ENCODE measurements at places on chromosomes 16 and 17.

- DNase-seq = no peak
Observed at GRCh38 chr17:72671016-72671415, 421.5 kb downstream of the SLC39A11 start.

GRCh38 chr17:45146592-45146889 lies 1.7 kb upstream of the HEXIM1 start:
- DNase-seq = no peak

DNA sequence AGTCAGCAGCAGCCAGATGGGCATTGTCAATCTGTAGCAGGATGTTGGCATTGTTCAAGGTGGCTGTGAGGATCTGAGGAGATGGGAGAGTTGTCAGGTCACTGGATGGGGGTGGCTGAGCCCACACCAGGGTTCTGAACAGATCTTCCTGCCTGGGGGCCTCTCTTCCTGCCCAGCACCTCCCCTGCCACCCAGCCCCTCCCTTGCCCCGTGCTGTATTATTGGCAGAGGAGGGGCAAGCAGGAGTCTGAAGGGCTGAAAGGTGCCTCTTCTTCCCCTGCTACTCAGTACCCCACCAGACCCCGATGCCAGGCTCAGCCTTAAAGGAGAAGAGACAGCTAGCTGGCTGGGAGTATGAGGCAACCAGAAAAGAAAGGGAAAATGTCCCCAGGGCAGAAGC lies 93.0 kb downstream of the GOSR1 start:
- no peak for DNase-seq

DNA sequence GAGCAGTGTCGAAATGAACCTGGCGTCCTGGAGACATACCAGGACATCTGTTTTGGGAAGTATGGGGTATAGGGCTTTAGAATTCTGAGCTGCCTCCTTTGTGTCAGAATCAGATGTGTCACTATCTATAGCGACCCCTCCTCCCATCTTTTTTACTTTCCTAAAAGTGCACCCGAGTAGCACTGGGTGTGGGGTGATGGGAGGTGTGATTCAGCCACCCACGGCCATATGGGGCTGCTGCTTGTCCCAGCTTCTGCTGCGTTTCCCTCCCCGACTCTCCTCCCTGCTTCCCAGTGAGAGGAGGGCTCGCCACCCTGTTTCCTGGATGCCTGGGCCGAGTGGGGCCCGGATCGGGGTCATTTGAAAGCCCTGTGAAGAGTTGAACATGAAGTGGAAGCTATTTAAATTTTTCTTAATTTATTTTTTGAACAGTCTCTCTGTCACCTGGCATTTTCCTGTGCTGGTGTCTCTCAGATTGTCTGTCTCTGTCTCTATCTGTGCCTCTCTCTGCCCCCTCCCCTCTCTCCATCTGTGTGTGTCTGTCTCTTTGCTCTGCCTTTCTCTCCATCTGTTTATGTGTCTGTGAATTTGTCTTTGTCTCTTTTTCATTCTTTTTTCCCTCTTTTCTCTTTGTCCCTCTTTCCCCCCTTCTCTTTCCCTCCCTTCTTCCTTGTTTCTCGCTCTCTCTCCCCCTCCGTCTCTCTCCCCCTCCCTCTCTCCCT lies 638.8 kb upstream of the EEF2KMT start:
- DNase-seq = no peak

GRCh38 chr16:12425134-12425941 lies 378.3 kb downstream of the CPPED1 start:
- DNase-seq = no peak

DNA sequence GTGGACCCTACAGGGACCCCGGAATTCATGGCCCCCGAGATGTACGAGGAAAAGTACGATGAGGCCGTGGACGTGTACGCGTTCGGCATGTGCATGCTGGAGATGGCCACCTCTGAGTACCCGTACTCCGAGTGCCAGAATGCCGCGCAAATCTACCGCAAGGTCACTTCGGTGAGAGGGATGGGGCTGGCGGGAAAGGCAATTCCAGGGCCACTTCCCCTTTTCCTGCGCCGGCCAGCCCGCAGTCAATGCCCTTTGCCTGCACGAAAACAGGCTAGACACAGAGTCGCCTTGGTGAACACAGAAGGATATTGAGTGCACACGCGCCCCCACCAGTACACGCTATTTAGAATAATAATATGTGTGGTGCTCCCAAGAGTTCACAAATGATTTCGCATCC lies 4.0 kb downstream of the WNK4 start:
- no peak for DNase-seq

DNA sequence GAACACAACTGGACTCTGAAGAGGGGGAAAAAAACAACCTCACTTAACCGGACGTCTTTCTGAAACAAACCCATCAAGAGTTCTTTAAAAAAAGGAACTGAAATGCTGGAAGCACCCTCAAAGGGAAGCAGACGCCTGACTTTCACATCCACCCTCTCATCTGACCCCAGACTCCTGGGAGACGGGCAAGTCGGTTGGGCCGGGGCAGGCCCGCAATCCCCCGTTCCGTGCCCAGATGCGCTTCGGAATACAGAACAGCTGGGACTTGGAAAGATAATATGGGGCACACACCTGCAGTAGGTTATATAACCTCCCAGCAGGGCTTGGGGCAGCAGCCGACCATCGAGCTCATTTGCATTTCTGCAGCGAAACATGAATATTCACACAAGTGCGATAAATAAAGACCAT lies 3.7 kb downstream of the ARHGAP27 start:
- DNase-seq = no peak
